Lung microvascular endothelial cell (primary cell): ENCODE measurements at places on chromosomes 11 and 22. TPM values are rescaled to one million over a fixed set of nuclear protein-coding genes. Genes with fewer than 3 reads are reported as not detected.

POU2AF2 gene
- not detected in 2 replicates for total RNA-seq

LUZP2 gene
- total RNA-seq, result not detected in 2 replicates

CNTF gene
- 0.99 and 1.1 TPM in 2 replicates for total RNA-seq

SPI1 gene
- not detected in 2 replicates for total RNA-seq

HPX gene
- total RNA-seq, result 0.22 TPM in 1 of 2 replicates, not detected in the other

INPP5J gene
- total RNA-seq, result under 0.01 TPM in 2 replicates

CD3G gene
- not detected in 2 replicates for total RNA-seq

BEST1 gene
- under 0.01 TPM in 1 of 2 replicates, not detected in the other for total RNA-seq

PTPN5 gene
- not detected in 2 replicates for total RNA-seq

OSBP2 gene
- 10.5 and 15.9 TPM in 2 replicates for total RNA-seq

GRCh38 chr11:61853698-61854169 is 25.6 kb downstream of the FADS2 start:
- DNase-seq, result no peak

GRCh38 chr11:27965559-27965958 is 142.4 kb downstream of the KIF18A start:
- no peak for DNase-seq

- no peak for DNase-seq
Measured at GRCh38 chr22:26090821-26091220, 78.4 kb upstream of the SEZ6L start.

GRCh38 chr11:4697585-4697984 is at the start of gene OR51E2:
OR51E2 (minus strand) TSS chr11:4697853; CDS start chr11:4682711, 15,142 bp downstream.
- no peak for DNase-seq

GRCh38 chr11:61058583-61059259 is 43.6 kb upstream of the CD5 start:
- DNase-seq, result no peak

DNA sequence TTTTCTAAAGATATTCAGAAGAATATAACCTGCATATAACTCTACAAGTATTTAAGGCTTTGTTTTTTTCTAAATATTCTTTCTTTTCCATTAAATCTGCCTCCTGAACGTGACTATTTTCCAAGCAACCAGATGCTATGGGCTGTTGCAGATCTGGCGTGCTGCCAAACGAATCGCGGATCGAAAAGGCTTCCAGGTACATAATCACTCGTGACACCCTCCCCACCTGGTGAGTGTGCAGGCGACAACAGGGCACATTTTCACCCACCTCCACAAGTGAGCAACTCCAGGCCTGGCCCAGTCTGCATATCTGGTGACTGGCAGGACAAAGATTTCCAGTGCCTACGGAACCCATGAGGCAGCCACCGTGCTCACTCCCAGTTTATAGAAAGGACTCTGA is 660.1 kb downstream of the OPCML start:
- no peak for DNase-seq

DNA sequence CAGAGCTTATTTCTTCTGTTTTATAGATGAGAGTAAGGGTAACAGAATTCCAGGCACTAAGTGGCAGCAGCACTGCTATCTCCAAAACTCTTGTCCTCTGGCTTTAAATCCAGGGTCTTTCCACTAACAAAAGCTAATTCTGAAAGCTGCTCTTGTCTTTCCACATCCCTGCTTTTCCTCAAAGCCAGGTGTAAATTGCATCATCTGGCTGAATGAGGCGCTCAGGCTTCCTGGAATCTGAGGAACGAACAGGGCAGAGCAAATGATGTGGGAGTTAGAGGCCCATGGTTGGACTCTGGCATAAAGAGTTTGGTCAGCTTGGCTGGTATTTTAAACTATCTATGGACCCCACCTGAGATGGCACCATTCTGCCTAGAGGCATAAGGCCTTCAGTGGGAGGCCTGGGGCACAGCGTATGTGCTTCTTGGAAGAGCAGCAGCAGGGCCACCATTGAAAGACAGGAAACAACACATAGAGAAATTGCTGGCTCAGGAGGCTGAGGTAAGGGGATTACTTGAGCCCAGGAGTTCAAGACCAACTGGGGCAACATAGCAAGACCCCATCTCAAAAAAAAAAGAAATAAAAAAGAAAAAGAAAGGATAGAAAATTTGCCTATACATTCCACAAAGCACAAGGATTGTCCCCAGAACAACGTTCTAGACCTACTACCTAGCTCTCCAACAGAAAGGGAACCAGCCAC is 1.9 kb downstream of the KCNJ5 start:
- no peak for DNase-seq

DNA sequence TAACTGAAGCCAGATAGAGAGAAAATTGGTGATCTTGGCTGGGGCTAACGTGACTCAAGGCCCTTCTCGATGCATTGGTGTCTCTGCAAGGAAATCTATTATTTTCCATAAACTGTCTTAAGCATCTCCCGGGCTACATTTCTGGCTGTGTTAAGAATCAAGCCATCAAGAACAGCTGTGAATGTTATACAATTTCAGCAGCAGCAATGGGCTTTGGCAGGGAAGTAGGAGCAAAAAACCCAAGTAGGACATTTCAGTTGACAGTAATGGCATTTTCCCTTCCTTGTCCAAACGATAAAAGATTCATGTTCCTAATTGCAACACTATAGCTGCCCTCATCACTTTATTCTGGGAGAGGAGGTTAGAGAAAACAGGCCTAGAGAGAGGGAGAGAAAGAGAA is 335.0 kb downstream of the CADM1 start:
- DNase-seq, result no peak

DNA sequence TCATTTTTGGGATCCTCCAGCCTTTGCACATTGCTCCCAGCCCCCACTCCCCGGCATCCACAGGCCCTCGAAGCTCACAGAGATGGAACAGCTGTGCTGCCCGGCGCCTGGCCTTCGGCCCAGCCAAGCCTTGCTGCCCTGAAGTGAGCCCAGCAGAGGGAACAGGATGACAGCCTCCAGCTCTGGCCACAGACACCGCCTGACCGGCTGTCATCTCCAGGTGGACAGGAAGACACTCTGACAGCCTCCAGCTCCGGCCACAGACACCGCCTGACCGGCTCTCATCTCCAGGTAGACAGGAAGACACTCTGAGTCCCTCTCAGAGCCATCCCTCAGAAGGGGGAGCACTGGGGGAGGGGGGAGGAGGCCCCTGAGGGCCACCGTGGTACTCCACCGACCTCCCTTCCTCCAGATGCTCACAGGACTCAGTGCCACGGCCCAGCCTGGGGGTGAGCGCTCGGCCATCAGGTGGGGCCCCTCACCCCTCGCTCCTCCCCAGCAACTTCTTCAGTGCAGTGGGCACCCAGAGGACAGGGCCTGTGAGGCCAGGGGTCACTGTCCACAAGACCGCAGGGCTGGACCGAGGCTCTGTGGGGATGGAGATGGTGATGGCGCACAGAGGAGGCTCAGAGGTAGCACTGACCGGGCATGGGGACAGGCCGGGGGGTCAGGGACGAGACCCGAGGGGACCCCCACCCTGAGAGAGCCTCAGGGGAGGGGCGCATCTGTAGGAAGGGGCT is 58.6 kb downstream of the BRD1 start:
- no peak for DNase-seq

GRCh38 chr11:101407324-101407723 is 176.5 kb downstream of the TRPC6 start:
- DNase-seq, result no peak

GRCh38 chr11:70415642-70416395 is 17.5 kb downstream of the CTTN start:
- no peak for DNase-seq

GRCh38 chr22:49305214-49305965 is 522.3 kb downstream of the BRD1 start:
- peak; percentile 54 for DNase-seq

GRCh38 chr11:35714882-35715627 is 52.5 kb downstream of the TRIM44 start:
- DNase-seq, result peak; percentile 20

GRCh38 chr11:125070699-125071254 is 7.7 kb downstream of the SLC37A2 start:
- DNase-seq, result peak; percentile 60

GRCh38 chr11:100984668-100985067 is 144.9 kb downstream of the PGR start:
- no peak for DNase-seq

- no peak for DNase-seq
Measured at GRCh38 chr22:30795118-30795517, 100.4 kb downstream of the OSBP2 start.

DNA sequence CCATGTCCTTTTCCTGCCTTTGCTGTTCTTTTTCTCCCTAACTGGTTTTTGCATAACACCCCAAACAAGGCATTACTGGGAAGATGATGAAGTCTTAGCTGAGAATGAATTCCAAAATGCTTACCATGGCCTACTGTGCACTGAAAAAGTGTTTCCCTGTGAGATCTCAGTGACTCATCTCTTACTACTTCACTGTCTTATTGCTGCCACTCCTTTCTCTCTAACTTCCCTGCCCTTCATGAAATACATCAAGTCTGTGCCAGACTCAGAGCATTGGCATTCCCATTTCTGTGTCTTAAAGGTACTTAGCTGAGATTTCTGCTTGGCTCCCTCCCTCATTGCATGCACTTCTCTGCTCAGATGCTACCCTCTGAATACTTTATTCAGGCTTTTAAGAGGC is 49.1 kb upstream of the MUC15 start:
- no peak for DNase-seq

- DNase-seq, result peak; percentile 65
Measured at GRCh38 chr11:43576803-43577521, 103.6 kb upstream of the HSD17B12 start.

GRCh38 chr11:119901657-119902577 is 172.9 kb upstream of the NECTIN1 start:
- no peak for DNase-seq

DNA sequence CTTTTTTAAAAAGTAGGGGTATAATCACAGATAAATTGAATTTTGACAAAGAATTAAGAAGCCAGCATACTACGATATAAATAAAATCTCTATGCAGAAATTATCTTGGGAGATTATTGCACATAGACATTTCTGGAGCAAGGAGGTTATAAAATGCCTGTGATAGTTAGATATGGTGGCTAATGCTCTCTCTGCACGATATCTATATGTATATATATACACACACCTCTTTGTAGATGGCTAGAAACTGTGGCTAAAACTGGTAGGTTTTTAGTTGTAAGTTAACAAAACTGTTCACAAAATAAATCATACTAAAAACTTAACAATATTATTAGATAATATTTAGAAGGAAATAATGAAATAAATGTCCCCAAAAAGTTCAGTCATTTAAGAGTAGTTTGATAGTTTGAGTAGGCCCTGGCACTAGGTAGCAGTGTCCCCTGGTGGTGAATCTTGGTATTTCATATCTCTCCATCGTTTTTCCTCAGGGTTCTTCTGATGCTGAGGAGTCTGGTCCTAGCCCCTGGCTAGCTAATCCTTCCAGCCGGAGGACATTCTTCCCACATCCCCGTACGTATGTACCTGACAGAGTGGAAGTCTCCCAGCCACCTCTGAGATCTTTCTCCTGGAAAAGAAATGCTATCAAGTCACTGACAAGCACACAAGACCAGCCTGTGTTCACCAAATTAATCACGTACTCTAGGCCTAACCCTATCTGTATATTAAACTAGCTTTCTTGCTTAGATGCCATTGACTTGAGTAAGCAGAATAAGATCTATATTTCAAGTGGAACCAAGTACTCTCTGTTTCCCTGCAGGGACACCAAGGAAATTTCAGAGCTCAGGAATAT is 32.2 kb downstream of the ART5 start:
- DNase-seq, result peak; percentile 45

DNA sequence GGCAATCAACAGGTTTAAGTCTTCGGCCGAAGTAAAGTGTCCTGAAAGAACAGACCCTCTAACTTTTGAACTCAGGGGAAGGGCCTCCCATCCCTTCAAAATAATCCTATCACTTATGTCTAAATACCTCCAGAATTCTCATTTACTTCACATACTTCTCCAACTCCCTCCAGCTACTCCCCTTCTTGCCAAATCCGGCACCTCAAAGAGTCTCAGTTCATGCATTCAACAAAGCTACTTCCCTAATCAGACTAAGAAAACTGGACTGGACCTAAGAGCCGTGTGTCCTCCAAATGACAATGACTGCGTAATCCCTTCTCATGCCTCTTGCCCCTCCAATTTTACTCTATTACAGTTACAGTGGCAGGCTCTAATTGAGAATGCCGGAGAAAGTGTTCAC is 1.3 kb downstream of the DDB1 start:
- no peak for DNase-seq

DNA sequence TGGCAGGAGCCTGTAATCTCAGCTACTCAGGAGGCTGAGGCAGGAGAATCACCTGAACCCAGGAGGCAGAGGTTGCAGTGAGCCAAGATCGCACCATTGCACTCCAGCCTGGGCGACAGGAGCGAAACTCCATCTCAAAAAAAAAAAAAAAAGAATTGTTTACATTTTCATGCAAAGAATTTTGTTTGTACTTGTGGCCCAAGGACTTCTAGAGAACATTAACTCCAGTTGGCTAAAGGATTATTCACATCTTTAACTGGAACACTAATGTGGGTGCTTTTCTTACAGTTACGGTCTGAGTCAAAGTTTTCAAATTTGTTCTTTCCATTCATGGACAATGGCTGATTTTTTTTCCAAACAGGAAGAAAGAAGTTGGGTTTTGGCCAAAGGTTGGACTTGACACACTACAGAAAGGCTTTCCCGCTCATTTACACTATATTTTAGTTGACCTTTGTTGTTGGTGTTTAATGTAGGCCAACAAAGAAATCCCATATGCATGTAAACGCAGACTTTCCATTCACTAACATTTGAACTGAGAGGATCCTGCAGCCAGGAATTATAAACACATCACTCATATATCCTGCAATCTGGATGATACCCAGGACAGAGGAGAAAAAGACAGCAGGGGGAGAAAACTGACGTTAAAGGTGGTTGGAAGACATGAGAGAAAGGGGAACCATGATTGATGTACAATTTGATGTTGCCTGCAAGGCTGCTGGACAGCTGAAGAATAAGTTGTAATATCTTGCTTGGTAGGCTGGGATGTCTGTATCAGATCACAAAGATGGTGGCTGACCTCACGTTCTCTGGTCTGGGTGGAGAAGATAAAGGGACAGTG is 13.1 kb downstream of the POU2AF1 start:
- DNase-seq, result no peak

- no peak for DNase-seq
Measured at GRCh38 chr22:41398921-41399320, 17.2 kb downstream of the TEF start.

DNA sequence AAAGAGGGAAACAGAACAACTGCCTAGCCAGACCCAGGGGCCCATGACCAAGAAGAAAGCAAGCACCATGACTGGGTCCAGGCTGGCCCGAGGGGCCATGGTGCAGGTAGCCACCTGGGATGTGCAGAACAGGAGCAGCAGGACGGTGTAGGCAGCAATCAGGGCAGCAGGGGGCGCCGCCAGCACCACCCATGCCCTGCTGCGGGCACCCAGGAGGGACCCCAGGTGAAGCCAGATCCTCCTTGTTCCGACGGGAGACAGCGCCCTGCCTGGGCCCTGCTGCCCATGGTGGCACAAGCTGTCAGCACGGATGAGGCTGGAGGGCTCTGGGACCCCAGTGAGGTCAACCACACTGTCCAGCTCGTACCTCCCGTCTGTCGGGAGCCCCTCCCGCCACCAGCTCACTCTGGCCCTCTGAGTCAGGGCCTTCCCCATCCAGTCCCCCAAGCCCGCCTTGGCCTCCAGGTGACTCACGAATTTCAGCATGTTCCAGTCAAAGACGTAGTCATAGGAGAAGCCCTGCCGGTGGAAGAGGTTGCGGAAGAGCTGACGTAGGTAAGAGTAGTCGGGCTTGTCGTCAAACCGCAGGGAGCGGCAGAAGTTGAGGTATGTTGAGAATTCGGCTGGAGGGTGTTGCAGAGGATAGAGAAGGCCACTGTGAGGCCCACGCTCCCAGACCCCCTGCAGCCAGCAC is 18.8 kb downstream of the CSNK1E start:
- DNase-seq, result no peak

- DNase-seq, result peak; percentile 36
Measured at GRCh38 chr11:2927851-2928604, 1.2 kb downstream of the PHLDA2 start.
